ENCODE measurements at places on chromosomes 1 and 21.

- DNase-seq = no peak
These were observed 61.5 kb upstream of the F3 start for GRCh38 chr1:94602802-94603625.

GRCh38 chr1:112557385-112557784 lies 48.6 kb downstream of the WNT2B start:
- no peak for DNase-seq

GRCh38 chr1:37486680-37487618 lies 12.6 kb downstream of the ZC3H12A start:
- DNase-seq = peak; percentile 81

DNA sequence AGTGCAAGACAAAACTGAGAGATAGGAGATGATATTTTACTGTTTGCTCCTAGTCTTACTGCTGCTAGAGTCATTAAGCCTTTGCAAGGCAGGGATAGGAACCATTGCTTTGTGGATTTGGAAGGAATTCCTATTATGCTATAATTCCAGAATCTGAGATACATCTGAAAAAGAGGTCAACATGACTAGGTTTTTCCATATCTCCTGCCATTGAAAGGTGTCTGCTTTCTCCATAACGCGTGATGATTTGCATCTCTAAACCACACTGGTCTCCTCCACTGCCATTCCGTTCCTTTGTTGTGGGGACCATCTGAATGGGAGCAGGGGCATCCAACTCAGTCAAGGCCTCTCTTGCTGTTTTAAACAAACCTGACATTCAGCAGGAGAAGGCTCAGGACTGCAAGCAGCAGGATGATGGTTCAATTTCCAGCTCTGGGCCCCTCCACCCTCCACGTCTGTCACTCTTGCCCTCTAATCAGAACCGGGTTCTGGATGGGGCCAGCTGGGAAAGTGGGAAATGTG lies 45.2 kb downstream of the PLPP3 start:
- no peak for DNase-seq

DNA sequence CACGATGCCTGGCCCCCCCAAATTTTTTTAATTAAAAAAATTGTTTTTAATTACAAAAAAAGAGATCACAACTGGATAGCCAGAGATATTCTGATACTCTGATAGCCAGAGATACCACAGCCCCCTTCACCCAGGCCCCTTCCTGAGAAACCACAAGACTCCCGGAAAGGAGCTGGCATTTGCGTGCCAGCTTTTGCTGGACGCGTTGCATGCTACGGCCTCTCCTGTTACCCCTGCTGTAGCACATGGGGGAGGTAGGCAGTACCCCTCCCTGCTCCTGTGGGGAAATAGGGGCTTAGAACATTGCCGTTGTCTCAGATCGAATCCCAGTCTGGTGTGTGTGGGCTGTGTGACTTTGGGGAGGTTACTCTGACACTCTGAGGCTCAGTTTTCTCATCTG lies 22.7 kb downstream of the MFAP2 start:
- no peak for DNase-seq

DNA sequence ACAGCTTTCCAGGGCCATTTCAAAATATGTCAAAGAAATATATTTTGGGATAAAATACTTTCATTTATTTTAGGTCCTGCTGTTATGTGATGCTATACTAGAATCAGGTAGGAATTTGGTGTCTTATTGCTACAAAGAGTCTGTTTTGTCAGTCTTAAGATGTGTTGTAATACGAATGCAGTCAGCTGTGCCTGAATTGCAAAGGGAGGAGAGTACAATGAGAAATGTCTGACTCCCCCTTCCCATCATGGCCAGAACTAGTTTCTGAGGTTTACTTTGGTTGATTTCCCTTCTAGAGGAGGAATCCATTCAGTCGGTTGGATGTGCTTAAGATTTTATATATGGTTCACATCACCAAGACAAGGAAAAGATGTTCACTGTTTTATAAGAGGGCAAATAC lies 75.7 kb upstream of the TNFSF18 start:
- no peak for DNase-seq

DNA sequence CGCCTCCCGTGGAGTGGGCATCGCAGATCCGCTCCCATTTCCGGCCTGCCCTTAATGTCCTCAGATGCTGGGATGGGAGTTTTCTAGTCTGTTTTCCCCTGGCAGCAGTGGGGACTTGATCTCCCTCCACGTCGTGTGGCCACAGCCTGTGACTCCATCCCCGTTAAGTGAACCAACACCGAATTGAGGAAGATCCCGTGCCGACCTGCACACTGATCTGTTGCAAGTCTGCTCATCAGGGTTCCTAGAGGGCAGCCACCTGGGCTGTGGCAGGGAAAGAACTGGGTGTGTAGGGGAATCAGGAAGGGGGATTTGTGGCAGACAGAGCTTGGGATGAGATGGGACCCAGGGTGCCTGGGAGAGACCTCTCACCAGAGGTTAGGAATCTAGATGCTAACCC lies 23.3 kb upstream of the CDK18 start:
- DNase-seq = no peak

- DNase-seq = no peak
These were observed 759.0 kb upstream of the ADAMTS5 start for GRCh38 chr21:27725916-27726315.

GRCh38 chr1:116868385-116868784 lies 41.3 kb upstream of the PTGFRN start:
- no peak for DNase-seq

GRCh38 chr21:42393443-42393950 lies 2.4 kb downstream of the TMPRSS3 start:
- DNase-seq = no peak
